ENCODE measurements at places on chromosomes 1 and 21.

GRCh38 chr1:157829210-157829609 is 9.3 kb upstream of the FCRL1 start:
- no peak for DNase-seq

- DNase-seq, result no peak
Observed at GRCh38 chr21:33598051-33598450, 9.6 kb upstream of the DONSON start.

GRCh38 chr1:39379187-39379586 is 112.2 kb upstream of the BMP8A start:
- no peak for DNase-seq

GRCh38 chr1:156020293-156021092 is at the start of gene SSR2:
Gene SSR2 (minus strand): TSS chr1:156020951. CDS start chr1:156020167, 784 bp downstream.
- peak; percentile 95 for DNase-seq

DNA sequence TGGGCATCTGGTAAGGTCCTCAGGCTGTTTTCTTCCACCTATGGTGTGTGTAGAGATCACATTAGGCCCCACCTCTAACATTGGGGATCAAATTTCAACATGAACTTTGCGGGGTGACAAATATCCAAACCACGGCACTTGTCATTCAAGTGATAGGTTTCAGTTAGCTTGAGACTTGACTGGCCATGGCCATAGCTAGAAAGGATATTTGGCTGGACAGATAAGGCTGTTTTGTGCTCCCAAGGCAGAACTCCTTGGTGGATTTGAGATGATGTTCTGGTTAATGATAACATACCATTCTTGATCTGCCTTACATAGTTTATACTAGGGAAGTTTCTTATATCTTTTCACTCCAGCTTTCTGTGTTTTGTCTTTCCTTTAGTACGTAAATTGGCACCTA is 48.5 kb downstream of the CELF3 start:
- no peak for DNase-seq

DNA sequence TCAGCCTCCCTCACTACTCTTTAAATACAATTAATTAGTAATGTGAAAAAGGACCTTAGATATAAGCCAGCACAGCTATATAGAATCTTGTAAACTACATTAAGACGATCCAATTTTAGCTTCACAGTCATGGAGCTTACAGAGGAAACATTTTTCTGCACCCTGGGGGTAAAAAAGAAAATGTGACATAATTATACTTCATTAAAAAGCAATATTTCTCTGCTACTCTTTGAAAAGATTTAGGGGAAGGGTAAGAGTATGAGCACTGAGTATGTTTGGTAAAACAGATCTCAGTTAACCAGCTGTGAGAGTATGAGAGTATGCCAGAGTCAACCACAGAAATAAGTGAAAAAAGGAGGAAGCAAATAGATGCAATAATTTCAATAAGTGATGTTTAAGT is 1415.9 kb downstream of the PLA2G4A start:
- DNase-seq, result no peak

- no peak for DNase-seq
Observed at GRCh38 chr1:21012937-21013336, 163.8 kb downstream of the EIF4G3 start.

DNA sequence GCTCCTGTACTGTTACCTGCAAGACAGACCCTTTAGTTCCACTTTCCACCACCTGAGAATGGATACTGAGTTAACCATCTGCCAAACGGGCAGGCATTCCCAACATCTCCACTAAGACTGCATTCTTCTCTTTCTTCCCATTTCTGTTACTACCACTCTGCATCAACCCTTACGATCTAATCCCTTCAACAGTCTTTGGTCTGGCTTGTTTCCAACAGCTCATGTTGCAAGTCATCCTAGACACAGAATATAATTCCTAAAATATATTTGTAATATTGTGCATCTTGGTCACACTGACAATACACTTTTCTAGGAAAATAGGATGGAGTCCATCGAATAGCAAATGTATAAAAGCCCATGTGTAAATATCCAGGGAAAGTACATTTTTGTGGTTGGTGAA is 166.7 kb downstream of the SIPA1L2 start:
- no peak for DNase-seq

DNA sequence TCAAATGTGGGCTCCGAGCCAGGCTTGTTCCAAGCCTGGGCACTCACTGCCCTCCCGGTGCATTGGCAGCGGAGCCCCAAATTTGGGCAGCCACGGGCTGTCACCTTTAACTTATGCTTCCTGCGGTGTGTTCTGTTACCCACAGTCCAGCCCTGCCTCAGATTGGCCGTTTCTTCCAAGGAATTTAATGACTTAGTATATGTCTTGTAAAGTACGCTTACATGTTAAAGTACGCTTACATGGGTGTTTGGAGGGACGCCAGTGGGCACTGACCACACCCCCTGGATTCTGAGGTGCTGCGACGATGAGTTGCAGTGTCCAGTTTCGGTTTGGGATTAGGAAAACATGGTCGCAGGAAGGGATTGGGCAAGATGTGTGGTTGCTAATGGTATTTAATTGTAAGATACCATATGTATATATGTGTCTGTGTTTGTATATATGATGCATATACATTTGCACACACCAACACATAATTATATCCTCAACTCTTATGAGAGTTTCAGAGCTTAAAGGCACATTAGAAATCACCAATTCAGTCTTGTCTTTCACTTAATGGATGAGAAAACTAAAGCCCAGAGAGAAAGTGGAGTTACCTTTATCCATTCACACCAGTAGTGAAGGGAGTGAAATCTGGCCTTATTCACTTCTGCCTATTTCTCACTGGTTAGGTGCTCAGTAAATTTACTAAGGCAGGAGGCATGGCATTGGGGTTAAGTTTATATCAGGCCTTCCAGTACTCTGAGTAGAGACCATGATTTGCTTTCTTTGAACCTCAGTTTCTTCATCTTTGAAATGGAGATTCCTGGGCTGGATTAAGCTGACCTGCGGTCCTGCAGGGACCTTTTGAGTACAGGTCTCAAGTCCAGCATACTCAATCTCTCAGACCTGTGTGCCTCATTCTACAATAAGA is 1.0 kb downstream of the SMYD2 start:
- peak; percentile 81 for DNase-seq

DNA sequence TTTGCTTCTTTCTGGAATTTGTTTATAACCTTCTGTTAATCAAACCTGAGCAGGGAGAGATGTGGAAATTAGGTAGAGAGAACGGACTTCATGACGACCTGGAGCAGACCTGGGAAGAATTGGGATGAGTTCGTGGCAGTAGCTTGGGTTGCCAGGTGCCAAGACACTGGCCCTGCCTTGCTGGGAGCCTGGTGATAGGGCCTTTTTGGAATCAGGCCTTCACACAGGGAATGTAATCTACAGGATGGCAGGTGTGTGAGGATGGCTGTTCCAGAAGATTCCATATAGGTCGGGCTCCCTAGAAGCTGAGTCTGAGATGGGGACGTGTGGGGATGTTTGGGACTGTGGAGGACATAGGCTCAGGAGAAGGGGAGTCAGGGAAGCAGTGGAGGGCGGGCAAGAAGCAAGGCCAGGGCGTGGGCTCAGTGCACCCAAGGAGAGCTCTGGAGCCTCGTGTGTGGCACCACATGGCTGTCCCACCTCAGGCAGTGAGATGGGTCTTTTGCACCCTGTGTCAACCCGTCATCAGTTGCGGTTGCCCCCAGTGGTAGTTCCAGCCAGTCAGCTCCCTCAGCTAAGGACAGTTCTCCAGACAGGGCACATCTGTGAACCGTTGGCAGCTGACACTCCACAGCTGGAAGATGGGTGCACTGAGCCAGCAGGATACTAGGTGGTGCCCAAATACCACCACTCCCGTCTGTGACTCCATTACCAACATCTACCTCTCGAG is 395.9 kb downstream of the MATN1 start:
- DNase-seq, result no peak

DNA sequence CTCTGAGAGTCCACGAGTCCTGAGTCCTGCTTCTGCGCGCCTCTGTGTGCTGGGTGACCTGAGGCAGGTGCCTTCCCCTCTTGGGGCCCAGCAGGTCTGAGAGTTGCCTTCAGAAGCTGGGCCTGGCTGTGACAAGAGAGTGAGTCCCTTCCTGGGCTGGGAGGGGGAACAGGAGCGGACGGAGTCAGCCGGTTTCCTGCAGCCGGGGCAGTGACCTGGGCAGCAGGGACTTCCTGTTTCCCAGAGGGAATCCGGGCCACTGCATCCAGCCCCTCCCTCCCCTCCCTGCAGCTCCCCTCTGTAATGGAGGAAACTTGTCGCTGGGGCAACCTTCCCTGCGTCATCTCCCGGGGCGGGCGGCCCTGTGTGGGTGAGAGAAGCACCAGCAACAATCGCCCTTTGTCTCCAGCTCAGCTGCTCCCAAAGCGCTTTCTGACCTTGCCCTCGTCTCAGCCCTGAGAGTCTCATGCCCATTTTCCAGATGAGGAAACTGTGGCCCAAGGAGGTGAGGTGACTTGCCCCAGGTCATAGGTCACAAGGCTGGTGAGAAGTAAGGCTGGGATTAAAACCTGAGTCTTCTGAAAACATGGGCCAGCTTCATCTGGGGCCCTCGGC is 61.1 kb downstream of the SDC3 start:
- DNase-seq, result no peak

DNA sequence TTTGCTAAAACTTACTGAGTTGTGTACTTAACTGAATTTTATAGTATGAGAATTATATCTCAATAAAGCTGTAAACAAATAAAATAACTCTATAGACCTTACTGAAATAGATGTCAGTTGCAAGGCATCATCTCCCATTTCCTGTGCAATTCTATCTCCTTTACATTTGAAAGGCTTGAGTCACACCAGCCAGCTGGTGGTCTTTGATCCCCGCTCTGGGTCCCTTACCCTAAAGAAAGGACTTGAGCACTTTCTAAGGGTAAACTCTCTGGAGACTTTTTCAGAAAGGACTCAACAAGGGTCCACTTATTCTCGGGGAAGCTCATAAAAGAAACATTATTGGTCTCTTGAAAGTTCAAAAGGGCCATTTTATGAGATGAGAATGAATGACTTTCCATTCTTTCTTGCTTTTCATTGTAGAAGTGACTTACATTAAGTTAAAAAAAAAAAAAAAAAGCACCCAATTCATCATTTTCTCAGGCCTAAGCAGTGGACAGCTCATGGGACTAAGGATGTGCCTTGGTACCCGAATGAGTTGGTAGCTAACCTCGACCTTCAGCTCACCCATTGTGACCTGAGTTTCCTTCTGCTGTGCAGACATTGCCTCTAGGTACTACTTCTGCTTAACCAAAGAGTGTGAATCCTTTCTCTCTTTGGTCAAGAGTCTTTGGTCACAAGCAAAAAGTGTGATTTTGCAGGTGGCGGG is 147.0 kb upstream of the COA6 start:
- no peak for DNase-seq

DNA sequence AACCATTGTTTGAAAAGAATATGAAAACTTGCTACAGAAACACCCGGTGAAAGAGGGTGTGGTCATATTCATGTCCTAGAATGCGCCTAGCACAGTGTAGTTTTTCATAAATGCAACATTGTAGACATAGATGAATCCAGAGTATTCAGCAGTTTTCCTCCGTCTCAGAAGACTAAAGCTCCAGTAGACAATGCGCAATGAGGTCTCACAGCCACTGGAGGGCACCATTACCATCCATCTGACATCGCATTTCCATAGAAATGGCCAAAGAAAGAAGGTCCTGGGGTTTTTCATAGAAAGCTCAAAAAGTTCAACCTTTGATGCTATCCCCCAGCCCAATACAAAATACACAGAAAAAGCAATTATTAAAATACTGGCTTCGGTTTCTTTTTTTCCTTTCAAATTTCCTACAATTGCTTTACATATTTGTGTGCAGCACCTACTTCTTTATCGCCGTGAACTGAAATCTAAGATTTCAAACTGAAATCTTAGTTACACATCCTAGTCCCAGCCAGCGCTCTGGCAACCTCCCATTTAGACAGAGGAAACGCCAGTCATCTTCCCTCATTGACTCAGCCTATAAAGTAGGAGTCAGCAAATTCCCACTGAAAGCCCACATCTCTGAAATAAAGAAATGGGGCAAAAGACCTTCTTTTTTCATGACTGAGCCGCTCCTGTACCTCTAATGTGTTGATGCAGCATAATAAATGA is 3.9 kb upstream of the CD58 start:
- peak; percentile 65 for DNase-seq

DNA sequence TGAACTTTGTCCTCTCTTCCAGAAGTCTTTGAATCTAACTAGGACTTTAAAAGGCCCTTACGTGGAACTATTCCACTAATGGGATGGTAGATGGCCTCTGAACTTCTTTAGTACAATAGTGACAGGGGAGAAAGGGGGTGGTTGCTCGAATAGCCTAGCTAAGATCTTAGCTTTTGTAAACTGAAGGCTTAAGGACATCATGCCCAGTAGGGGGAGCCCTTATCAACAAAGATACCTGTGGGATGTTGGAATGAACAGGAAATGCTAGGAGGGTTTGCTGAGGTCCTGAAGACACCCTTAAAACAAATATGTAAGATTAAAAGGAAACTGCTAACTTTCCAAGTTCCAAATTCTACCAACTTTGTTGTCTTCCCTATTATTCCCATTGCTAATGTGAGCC is 33.2 kb downstream of the NHLH2 start:
- DNase-seq, result peak; percentile 69
